ENCODE measurements at places on chromosomes 11 and 22. TPM values are rescaled to one million over a fixed set of nuclear protein-coding genes. Genes with fewer than 3 reads are reported as not detected.

Gene IGLL1
- total RNA-seq = not detected

DNA sequence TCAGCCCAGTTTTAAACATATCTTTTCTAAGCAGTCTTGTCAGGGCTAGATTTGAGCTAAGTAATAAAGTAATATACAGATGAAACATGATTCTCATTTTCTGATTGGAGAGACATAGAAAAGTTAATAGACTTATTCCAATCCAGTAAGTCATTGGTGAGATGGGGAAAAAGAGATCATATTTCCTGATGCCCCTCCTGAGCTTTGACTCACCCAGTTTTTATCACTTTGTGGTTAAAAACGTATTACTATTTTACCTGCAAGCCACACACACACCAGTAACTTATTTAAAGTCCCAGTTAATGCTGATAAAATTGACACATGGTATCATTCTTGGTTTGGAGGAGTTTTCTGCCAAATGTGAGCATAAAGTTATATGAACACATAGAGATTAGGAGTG lies 306.8 kb downstream of the CADM1 start:
- DNase-seq = no peak

- DNase-seq = no peak
Measured at GRCh38 chr22:46091277-46091977, 58.9 kb upstream of the PPARA start.

GRCh38 chr11:96567176-96567575 lies 177.4 kb downstream of the JRKL start:
- no peak for DNase-seq

DNA sequence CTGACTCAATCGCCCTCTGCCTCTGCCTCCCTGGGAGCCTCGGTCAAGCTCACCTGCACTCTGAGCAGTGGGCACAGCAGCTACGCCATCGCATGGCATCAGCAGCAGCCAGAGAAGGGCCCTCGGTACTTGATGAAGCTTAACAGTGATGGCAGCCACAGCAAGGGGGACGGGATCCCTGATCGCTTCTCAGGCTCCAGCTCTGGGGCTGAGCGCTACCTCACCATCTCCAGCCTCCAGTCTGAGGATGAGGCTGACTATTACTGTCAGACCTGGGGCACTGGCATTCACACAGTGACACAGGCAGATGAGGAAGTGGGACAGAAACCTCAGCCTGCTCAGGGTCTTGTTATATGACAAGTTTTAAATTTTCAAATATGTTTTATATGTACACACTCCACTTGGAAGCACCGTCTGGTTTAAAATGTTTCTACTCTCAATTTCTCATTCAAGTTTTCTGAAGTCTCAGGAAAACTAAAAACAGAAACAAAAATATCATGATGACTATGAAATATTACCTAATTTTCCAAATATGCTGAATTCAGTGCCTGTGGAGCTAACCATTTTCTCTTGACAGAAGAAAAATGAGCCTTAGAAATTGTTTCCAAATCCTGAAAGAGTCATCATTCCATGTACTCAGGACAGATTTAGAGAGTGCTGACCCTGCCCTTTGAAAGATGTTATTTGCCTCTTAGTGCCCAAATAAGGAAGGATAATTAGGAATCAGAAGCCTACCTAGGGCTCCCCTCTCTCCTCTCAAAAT lies 48.8 kb upstream of the TOP3B start:
- no peak for DNase-seq

Gene LRRC55
- not detected for total RNA-seq

Gene GLB1L2
- 0.59 TPM for total RNA-seq

Gene MPPED2
- total RNA-seq = 0.96 TPM

DNA sequence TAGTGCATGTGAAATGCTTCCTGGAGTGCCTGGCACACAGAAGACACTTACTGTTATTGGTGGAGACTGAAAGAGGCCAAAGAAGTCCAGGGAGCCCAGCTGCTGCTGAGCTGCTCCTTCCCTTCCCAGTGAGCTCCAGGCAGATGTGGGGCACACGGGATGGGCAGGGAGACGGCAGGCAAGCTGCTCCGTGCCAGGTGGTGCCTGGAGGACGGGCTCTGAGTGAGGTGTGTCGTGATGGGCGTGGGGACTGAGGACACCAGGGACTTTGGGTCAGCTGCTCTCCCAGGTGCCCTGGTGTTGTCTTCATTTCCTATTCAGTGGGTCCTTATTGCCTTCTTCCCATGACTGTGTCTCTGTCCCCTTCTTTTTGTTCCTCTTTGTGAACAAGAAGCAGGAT lies 19.5 kb downstream of the TAB1 start:
- DNase-seq = no peak

Gene MS4A2
- not detected for total RNA-seq

GRCh38 chr11:130409594-130410388 lies 18.6 kb downstream of the ADAMTS8 start:
- no peak for DNase-seq

GRCh38 chr11:118636569-118637290 lies 29.3 kb downstream of the PHLDB1 start:
- DNase-seq = no peak

DNA sequence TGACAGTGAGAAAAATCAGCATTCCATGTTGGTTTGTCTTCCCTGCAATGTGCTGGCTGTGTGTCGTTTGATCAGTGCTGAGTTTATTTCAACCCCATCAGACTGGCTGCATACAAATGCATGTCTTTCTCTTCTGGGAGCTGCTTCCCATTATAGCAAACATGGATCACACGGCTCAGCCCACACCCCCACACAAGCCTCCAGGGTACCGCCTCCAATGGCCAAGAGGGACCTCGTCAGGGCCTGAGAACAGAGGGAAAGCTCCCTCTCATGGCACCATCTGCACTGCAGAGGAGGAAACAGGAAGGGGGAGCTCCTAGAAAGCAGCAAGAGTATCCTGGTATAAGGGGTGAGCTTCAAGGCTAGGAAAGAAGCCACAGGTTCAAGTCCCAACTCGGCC lies 214.2 kb downstream of the LARGE1 start:
- no peak for DNase-seq

Gene ROBO4
- not detected for total RNA-seq

Gene SCUBE1
- not detected for total RNA-seq

All from CD4-positive, alpha-beta T cell (primary cell).